ENCODE measurements at places on chromosomes 1 and 21.

GRCh38 chr1:89939059-89939570, 55.8 kb upstream of the ZNF326 start:
- DNase-seq: no peak

DNA sequence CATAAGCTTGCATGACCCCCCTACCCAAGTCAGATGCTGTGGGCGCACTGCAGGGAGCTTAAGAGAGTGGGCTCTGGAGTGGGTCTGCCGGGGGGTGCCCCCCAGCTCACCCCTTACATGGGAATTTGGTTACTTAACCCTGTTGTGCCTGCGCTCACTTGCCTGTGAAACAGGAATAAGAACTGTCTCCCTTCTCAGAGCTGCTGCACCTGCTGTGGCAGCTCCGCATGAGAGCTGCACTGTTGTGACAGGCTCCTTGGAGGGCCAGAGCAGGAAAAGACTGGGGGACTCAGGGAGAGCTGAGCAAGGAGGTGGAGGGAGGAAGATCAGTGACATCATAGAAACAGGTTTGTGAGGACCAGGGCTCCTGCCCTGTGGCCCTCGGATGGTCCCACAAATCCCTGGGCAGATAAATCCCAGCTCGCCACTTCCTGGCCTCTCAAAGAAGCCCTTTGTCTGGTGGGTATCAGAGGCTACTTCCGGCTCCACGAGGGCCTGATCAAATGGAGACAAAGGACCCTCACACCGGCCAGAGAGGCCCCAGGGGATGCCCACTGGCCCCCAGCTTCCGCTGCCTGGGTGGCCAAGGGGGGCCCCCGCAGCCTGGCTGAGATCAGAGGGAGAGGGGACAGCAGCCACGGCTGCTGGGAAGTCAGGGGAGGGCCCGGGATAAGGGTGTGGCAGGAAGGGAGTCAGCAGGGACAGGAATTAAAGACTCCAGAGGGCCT, 28.9 kb upstream of the LAPTM5 start:
- DNase-seq: no peak

- no peak for DNase-seq
Observed at GRCh38 chr1:158191299-158191698, 10.6 kb downstream of the CD1D start.

DNA sequence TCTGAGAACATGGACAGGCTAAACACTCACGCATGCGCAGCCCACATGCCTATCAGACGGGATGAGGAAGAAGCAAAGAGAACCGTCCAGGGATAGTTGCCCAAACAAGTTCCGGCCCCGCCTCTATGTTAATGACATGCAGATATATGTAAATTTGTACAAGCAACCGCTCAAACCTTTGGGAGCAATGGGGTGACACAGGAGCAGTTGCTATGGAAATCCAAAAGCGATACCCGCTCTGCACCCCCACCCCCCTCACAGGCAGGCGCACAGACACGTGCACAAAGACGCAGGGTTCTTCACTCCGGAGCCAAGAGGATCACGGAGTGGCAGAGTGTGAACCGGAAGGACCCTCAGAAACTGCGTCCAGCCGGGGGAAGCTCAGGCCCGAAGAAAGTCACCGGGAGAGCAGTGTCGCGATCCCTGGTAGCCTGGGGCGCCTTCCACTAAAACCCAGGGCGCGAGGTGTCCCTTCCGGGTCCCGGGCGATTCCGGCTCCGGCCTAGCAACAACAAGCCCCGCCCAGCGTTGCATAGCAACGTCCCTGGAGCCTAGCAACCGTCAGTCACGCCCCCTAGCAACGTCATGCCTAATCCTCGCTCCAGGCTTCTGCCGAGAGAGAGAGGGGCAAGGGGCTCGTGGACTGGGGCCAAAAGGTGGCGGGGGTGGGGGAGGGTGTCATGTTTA, 24.1 kb upstream of the ADGRB2 start:
- DNase-seq: peak; percentile 66

DNA sequence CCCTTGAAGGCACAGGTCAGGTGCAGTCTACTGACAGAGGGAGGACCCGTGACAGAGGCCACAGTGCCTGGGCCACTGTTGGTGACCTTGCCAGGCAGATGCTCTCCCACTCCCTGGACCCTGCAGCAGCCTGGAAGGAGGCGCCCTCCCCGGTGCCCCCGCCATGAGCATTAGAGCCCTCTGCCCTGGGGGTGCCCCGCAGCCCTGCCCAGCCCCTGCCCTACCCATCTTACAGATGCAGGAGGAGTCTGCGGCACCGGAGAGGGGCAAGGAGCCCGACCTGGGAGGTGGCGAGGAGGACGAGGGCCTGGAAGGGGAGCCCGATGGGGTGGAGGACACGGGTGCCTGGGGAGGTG, 9.7 kb upstream of the SMIM1 start:
- DNase-seq: no peak

- DNase-seq: peak; percentile 46
Observed at GRCh38 chr1:166884040-166884642, 8.1 kb upstream of the TADA1 start.

DNA sequence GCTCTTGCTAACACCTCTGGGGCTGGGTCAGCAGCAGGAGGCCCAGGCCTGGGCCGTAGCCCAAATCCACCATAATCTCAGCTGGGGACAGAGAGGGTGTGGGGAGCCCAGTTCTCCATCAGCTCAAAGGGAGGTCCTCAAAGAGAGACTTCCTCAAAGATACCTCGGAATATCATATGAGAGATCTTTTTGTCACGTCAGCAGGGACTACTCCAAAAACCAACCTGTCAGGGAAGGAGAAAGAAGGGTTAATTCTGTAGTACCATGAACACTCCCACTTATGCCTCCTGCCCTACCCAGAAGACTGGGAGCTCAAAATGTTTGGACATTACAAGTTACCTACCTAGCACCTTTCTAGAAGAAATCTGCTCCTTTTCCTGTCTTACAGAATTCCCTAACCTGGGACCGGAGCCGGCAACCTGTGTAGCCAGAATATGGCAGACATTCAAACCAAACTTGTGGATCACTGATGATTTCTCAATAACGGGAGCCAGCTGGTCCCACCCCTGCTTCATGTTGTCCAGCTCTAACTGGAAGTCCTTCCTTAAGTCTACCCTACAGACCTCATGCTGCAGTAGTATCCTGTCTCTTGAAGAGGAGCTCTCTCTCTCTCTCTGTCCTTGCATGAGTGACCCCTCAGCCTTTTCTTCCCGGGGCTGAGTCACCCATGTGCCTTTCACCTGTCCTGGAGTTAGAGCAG, 4.8 kb downstream of the RSPO1 start:
- no peak for DNase-seq

DNA sequence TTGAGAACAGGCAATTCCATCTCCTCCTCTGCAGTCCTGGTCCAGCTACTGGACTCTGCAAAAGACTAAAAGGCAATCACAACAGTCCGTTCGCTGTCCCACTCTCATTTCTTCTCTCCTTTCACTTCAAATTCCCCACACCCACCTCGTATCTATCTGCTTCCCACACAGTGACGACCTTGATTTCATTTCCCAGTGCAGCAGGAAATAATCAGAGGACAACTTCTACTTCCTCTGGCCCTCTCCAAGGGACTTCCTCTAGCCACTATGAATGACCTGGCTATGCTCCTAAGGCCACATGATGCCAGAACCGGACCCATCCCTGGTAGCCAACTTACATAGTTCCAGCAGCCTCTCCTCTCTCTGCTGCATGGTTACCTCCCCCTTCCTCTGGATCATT, 8.0 kb downstream of the NOL9 start:
- DNase-seq: no peak

GRCh38 chr1:92218559-92218958, 844 bp downstream of the C1orf146 start:
- DNase-seq: no peak

DNA sequence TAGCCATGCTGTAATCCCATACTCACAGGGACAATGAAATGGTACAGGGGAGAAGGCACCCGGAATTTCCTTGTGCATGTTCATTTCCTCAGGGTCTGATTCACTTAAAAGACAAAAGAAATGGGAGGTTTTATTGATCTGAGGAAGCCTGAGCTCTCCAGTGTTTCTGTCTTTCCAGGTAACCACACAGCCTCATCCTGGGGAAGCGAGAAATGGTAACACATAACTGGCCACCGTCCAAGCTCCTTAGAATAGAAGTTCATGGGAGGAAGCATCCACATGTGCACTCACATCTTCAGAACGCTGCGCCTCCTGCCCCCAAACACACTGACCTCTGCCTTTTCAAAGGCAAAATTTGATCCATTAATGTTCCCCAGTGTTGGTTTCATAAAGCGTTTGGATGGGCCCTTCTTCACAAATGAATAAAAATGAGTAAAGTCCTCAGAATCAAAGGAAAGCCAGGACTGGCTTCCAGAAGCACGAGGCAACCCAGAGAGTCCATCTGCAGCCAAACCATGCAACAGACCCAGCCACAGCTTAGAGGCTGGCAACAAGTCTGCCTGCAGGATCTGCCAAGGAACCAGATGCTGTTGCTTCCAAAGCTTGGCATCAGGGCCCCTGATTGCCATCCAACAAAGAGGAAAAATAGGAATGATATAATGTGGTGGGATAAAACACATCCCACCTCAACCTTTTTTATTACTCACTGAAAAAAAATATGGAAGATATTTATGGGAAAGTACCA, 120.3 kb downstream of the ZBTB18 start:
- no peak for DNase-seq

GRCh38 chr1:201224666-201225370, 34.2 kb downstream of the IGFN1 start:
- no peak for DNase-seq

GRCh38 chr1:213340593-213340992, 289.6 kb downstream of the RPS6KC1 start:
- no peak for DNase-seq

- no peak for DNase-seq
Observed at GRCh38 chr21:45302082-45303061, 14.7 kb upstream of the POFUT2 start.

- DNase-seq: no peak
Observed at GRCh38 chr1:81832573-81832972, 31.8 kb downstream of the ADGRL2 start.

DNA sequence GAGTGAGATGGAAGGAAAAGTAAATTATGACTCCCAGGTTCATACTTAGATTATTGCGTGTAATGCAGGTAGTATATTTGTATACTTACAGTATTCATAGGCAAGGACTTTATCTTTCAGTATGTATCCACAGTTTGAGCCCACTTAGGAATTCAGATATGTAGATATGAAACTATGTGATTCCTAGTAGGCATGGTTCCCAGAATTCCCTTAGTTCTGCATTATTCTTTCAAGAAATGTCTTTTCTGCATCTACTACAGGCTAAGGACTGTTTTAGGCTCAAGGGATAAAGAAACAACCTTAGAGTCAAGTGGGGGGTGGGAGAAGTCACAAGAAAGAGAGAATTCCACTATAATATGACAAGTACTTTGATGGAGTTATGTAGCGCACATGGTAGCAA, 13.8 kb downstream of the ANGPTL1 start:
- no peak for DNase-seq

DNA sequence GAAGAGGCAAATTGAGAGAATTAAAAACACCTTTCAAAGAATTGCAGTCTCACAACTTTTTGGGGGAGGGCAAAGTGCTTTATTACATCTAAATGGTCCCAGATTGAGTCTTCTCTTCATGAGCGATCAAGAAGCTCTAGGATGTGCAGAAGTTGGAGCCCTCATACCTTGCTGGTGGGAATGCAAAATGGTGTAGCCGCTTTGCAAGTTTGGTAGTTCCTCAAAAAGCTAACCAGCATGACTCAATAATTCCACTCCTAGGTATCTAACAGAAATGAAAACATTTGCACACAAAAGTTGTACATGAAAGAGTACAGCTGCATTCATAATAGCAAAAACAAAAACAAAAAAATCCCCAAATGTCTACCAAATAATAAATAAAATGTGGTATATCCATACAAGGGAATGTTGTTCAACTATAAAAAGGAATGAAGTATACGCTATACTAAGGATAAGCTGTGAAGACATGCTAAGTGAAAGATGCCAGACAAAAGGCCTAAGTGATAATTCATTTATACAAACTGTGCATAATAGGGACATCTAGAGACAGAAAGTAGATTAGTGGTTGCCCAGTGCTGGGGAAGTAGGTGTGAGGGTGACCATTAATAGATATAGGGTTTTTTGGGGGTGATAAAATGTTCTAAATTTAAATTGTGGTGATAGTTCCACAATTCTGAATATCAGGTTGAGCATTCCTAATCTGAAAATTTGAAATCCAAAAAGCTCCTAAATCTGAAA, 55.2 kb downstream of the SELENOF start:
- DNase-seq: no peak

DNA sequence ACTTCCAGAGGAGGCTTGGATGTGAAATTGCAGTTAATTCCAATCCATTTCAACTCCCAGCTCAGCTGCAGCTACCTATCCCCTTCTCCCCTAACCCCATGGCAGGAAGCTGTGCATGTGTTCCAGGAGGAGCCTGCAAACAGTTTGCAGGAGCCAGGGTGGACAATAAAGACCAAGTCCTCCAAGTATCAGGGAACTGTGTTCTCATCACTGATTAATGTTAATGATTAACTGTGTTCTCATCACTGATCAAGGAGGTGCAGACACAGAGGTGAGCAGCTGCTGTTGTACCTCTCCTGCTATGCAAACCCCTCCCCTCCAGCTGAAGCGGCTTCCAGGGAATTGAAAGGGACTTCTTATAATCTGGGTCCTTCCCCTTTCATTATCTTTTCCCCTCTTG, 19.2 kb downstream of the CLDN19 start:
- no peak for DNase-seq

DNA sequence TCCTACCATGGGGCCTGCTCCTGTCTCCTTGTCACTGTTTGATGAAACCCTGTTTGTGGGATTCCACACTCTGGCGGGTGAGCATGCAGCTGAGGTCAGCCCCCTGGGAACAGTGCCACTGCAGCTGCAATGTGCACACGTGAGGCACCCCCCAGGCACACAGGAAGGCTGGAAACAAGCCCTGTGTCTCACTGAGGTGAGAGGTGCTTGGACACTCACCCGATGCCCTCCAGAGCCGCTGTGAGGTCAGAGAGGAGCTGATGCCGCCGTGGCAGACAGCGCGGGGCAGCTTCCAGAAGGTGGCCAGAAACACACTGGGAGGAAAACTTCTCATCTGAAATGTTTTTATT, 49.7 kb downstream of the SLX9 start:
- no peak for DNase-seq

GRCh38 chr21:29812947-29813346, 126.8 kb downstream of the GRIK1 start:
- DNase-seq: peak; percentile 76

DNA sequence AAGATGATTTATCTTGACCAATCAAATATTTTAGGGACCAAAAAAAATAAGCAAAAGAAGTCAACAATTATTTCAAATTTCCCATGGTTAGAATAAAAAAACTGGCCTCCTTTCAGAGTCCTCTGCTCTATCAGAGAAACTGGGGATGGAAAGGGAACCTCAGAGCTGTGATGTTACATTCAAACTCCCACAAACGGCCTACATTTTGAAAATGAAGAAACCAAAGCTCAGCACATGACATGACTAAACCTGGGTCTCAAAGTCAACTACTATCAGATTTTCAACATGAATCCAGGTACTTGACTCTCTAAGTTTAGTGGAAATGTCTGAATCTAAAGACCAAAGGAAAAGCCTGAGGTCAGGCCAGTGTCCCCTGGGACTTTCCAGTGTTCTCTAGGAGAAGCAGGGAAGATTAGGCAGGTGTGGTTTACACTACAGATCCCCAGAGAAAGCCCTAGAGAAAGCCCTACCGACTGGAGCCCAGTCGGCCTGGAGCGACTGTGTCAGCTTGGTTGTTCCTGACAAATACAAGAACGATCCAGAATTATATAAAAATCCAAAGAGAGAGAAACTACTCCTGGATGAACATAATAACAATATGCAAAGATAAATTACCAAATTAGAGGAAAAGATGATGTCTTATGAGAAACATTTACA, 24.8 kb downstream of the JAK1 start:
- no peak for DNase-seq

- no peak for DNase-seq
Observed at GRCh38 chr21:27408826-27409225, 441.9 kb upstream of the ADAMTS5 start.

Data from NCI-H1092 treated with DMSO at 0.1 percent for 48 hours (cell line).